Hypothalamus (tissue), 51 donors: ENCODE measurements at places on chromosomes 4 and X.

- peak; percentile 59 for DNase-seq
Measured at GRCh38 chrX:72060196-72060920, 71.4 kb downstream of the RTL5 start.

DNA sequence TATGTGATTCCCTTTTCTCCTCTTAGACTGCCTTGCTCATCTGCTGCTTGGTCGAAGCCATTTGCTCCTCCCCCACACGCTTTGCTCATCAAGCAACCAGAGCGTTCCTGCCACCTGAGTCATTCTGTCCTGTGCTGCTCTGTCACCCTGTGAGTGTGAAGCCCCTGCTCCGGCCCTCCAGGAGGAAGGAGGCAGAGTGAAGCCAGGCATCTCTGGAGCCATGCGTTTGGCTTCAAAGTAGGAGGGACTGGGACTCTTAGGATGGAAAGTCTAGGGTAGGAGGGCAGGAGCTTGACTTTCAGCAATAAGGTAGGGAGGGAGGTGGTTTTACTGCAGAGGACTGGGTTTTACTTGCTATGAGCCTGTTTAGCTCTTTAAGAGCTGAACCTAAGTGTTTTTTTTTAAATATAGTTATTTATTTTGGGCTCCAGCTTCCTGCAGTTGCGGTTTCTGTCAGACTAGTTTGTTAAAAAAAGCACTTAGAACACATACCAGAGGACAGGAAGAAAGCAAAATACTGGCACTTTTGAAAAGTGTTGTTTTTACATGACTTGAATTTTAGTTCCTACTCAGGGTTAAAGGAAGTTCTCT is 63.6 kb downstream of the SPINK2 start:
- peak; percentile 59 for DNase-seq

- DNase-seq = no peak
Measured at GRCh38 chr4:43456383-43456782, 563.9 kb downstream of the GRXCR1 start.

DNA sequence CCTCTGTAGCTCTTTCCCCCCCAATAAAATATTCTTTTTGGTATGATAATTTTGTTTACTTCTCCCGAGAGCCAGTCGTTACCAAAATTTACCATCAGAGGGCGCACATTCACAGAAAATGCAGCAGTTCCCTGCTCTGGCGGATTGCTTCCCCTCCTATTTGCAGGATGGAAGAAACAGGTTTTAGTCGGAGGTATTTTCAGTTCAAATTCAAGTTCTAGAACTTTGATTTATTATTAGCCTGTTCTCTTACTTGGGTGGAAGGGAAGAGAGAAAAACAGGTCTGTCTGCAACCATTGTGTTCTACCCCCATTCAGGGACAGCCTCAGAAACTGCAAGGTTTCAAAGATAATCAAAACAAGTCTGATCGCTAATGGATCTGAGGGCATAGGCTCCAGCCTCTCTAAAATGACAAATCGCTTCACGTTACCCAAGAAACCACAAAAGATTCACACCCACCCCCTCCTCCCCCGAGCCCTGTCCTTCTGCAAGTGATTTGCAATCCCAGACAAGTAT is 263.8 kb upstream of the RPS6KA3 start:
- DNase-seq = no peak

- DNase-seq = no peak
Measured at GRCh38 chr4:88441696-88442095, 15.2 kb upstream of the HERC5 start.

GRCh38 chr4:158395889-158396288 is 125.8 kb upstream of the RXFP1 start:
- no peak for DNase-seq

GRCh38 chr4:28225689-28226353 is 1365.2 kb downstream of the STIM2 start:
- no peak for DNase-seq

- DNase-seq = no peak
Measured at GRCh38 chr4:62087706-62088105, 887.6 kb downstream of the ADGRL3 start.

GRCh38 chr4:52290466-52290865 is 239.4 kb downstream of the SPATA18 start:
- no peak for DNase-seq

GRCh38 chr4:161320377-161320776 is 843.4 kb downstream of the FSTL5 start:
- no peak for DNase-seq

GRCh38 chr4:116638592-116638991 is 446.8 kb downstream of the TRAM1L1 start:
- no peak for DNase-seq

DNA sequence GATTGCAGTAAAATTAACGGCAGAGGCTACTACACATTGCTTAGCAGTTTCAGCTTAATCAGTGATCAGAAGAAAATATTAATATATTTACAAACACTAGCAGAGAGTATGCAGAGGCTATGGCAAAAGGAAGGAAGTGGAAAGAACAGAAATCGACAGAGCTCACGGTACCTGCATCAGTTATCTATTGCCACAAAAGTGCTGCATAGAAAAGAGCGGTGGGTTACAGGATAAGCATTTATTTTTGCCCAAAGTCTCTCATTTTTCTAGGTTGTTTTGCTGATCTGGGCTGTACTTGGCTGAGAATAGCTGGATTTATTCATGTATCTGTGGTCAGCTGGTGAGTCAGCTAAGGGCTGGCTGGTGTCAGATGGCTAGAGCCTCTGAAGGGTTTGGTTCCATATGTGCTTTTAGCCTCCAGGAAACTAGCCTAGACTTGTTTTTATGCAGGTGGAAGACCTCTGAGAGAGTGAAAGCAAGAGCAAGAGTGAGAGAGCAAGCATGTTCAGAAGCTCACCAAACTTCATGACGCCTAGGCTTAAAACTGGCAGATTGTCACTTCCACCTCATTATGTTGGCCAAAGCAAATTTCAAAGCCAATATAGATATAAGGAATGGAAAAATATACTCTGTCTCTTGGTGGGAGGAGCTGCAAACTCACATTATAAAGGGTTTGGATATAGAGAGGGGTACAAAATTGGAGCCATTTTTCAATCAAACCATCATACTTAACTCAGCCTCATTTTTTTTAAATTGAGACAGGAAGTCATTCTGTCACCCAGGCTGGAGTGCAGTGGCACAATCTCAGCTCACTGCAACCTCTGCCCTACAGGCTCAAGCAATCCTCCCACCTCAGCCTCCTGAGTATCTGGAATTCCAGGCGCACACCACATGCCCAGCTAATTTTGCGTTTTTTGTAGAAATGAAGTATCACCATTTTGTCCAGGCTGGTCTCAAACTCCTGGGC is 153.2 kb upstream of the RPL34 start:
- DNase-seq = no peak

DNA sequence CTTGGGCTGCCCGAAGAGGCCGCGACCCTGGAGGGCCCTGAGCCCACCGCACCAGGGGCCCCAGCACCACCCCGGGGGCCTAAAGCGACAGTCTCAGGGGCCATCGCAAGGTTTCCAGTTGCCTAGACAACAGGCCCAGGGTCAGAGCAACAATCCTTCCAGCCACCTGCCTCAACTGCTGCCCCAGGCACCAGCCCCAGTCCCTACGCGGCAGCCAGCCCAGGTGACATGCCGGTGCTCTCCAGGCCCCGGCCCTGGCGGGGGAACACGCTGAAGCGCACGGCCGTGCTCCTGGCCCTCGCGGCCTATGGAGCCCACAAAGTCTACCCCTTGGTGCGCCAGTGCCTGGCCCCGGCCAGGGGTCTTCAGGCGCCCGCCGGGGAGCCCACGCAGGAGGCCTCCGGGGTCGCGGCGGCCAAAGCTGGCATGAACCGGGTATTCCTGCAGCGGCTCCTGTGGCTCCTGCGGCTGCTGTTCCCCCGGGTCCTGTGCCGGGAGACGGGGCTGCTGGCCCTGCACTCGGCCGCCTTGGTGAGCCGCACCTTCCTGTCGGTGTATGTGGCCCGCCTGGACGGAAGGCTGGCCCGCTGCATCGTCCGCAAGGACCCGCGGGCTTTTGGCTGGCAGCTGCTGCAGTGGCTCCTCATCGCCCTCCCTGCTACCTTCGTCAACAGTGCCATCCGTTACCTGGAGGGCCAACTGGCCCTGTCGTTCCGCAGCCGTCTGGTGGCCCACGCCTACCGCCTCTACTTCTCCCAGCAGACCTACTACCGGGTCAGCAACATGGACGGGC is 579 bp downstream of the ABCD1 start:
- no peak for DNase-seq

- no peak for DNase-seq
Measured at GRCh38 chr4:128565565-128566186, 243.8 kb upstream of the JADE1 start.

- DNase-seq = no peak
Measured at GRCh38 chrX:24259544-24260240, 54.2 kb downstream of the SUPT20HL2 start.

DNA sequence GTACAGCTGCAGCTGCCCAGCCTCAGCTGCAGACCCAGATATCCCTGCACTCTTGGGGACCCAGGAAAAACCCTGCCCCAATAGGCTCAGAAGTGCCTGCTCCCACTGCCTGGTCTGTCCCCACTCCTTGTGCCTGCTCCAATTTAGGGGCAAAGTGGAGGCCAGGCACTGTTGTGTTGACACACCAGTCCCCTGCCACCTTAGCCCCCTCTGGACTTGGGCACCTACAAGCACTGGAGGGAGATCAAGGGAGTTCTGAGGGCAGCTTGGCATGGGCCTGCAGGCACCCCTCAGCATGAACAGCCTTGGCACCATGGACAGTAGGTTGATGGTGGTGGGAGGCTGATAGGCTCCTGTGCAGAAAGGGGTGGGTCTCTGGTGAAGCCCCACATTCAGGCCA is 2020.8 kb upstream of the ADGRL3 start:
- no peak for DNase-seq

- no peak for DNase-seq
Measured at GRCh38 chrX:41384051-41384705, 50.2 kb downstream of the DDX3X start.

- no peak for DNase-seq
Measured at GRCh38 chrX:153342762-153343558, 9.0 kb downstream of the ZNF275 start.

DNA sequence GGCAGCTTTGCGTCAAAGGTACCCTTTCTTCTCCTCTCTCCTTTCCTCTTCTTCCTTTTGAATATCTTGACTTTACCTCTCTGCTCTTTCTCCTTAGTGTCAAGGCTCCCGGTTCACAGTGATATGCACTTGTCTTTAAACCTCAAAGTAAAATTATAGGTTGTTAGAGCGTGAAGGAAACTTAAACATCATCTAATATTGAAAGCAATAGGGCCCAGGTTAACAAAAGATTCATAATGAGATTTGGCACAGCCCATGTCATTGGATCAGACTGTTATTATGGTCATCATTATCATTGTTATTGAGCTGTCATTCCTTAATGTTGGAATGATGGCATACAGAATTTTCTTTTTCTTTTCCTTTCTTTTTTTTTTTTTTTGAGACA is 32.5 kb downstream of the FTHL17 start:
- no peak for DNase-seq

GRCh38 chr4:2263926-2264321 is 2.0 kb upstream of the MXD4 start:
- DNase-seq = no peak

GRCh38 chr4:172818901-172819300 is 349.7 kb upstream of the GALNT7 start:
- DNase-seq = no peak

DNA sequence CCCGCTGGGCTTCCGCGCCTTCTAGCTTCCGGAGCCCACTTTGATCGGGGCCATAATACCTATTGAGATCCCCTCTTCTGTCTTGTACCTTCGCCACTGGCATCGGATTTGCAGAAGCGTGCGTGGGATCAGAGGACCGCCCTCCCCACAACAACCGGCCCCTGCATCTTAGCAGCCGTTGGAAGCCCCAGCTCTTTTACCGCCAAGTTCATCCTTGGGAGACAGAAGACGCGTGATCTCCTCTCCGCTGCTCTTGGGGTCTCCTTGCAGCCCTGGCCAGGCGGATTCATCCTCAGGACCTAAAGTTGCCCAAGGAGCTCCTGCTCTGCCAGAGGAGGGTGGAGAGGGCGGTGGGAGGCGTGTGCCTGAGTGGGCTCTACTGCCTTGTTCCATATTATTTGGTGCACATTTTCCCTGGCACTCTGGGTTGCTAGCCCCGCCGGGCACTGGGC is 1.6 kb downstream of the SLIT2 start:
- no peak for DNase-seq

DNA sequence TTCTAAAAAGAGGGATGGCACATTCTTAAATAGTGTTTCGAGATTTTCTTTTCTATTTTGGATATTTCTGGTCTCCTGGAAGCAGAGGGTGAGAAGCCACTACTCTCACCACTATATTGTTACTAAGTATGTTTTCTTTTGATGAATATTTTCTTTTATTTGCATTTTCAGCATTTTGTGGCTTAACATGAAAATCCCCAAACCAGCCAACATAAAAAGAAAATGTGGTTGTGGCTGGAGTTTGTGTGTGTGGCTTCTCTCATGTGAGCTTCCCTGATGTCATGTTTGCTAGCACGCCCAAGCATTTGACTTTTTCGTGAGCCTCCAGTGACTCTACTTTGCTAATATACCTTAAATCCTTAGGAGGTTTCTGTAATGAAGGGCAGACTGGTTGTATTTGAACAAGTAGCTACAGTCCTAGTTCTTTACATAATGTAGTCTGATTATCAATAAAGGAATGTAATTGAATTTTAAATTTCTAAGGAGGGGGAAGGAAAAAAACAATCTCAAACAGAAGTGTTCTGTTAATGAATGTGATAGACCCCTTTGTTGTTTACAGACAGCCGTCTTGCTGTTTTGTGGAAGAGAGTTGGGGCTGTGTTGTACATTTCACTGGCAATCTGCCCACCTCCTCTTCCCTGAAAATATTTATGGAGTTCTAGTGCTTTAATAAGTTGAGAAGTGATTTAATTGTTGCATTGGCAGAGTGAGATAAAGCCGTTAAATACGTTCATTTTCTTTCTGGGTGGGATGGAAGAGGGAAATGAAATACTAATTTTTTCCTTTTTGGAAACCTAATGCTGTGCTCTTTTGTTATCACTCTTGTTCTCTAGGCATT is 114.6 kb downstream of the ARHGAP10 start:
- DNase-seq = no peak

DNA sequence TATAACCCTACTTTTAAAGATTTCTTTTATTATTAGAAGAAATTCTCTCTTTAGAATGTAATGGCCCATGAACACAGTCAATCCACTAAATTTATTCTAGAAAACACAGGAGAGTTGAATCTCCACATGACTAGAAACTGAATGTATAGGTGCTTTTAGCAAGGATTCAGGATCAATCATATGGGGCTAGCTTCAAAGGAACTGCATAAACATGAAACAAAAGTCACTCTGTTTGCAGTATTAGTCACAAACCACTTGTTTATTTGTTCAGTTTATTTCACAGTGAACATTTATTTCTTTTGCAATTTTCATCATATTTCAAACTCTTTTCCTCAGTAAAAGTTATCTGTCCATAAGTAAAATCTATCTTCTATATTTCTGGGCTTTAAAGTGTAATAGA is 1604.6 kb downstream of the PCDH18 start:
- DNase-seq = no peak

- no peak for DNase-seq
Measured at GRCh38 chr4:115537387-115537786, 424.0 kb upstream of the NDST4 start.

DNA sequence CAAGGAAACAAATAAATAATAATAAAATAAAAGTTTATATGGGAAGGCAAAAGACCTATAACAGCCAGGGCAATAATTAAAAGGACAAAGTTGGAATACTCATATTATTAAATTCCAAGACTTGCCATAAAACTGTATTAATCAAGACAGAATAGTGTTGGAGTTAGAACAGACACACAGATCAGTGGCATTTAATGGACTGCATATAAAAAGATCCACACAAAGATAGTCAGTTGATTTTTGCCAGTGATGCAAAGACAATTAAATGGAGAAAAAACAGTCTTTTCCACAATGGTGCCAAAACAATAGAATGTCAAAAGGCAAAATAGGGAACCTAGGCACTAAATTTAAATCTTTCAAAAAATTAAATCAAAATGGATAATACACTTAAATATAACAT is 587.1 kb upstream of the GRIA3 start:
- DNase-seq = no peak
